ENCODE measurements at places on chromosomes 4 and X.

GRCh38 chr4:83255584-83255983 lies 29.0 kb downstream of the COQ2 start:
- DNase-seq, result no peak

GRCh38 chr4:78612398-78613178 lies 61.0 kb downstream of the ANXA3 start:
- no peak for DNase-seq

- DNase-seq, result no peak
Measured at GRCh38 chr4:39732728-39733127, 34.8 kb downstream of the UBE2K start.

DNA sequence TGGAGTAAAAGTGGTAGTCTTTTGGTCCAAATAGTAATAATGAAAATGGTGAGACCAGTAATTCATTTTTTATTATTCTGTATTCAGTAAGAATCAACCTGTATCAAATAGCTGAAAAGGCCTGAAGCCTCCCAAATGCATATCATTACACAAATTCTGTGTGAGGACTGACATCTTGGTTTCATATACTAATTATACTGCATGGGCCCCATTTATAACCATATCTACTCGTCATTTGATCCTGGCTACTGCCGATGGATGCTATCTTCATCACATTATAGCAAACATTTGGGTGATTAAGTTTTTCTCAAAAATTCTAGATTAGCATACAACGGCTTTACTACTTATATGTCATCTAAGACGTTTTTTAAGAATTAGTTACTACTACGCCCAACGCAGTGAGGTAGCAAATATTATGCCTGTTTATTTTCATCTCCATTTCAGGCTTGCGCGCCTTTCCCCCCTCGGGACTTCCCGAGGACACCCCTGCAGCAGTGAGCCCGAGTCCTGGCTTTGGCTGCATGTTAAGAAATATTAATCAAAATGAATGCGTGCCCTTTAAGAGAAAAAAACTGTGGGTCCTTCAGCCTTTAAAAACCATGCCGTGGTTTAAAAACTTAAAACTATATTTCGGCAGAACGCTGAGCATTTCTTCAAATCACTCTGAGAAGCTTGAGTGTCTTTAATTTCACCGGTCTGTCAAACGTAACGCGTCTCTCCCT lies 814 bp upstream of the MMAA start:
- DNase-seq, result no peak

- DNase-seq, result no peak
Measured at GRCh38 chr4:139851133-139851532, 185.5 kb downstream of the MGST2 start.

- DNase-seq, result no peak
Measured at GRCh38 chr4:47073647-47074046, 42.3 kb downstream of the GABRB1 start.

GRCh38 chrX:52015794-52016193 lies 53.2 kb downstream of the MAGED4B start:
- DNase-seq, result no peak

DNA sequence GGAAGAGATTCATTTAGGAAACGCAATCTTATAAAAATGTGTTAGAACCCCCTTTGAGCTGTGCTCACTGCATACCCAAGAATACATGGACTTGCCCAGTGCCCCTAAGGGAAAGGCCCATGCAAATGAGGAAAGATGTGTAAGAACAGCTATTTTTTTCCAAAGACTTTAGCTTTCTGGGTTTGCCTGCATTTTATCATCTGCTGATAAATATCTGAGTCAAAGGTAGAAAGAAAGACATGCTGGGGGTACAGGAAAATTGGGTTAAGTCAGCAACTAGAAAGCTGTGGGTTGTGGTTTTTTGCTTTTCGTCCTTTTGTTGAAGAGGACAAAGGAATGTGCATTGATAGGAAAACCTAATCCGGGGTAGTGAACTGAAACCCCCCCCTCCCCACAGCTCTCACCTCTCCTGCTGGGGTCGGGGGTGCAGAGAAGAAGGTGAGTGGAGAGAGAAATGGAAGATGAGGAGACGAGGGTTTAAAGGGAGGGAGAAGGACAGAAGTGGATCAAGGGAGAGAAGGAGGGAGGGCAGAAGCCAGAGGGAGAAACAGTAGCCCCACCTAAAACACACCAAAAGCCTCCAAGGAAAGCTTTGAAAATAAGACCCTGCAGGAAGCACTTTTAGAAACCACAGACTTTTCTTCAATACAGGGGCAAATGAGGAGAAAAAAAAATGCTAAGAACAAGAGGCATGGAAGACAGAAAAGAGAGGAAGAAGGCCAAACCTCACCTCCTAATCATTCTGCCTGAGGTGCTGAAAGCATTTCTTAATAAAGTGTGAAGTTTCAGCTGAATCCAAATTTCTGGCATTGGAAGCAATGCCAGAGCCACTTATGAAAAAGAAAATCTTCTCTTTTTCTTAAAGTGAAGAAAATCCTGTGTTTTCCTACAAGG lies 49.3 kb downstream of the KDR start:
- no peak for DNase-seq

- no peak for DNase-seq
Measured at GRCh38 chrX:40719731-40720130, 15.6 kb downstream of the MED14 start.

- DNase-seq, result no peak
Measured at GRCh38 chr4:85821688-85822455, 346.9 kb downstream of the ARHGAP24 start.

- no peak for DNase-seq
Measured at GRCh38 chrX:459611-460010, 72.9 kb upstream of the PPP2R3B start.
